ENCODE measurements at places on chromosomes 12 and 14.

GRCh38 chr12:80815351-80815750, 98.6 kb downstream of the MYF5 start:
- no peak for DNase-seq

DNA sequence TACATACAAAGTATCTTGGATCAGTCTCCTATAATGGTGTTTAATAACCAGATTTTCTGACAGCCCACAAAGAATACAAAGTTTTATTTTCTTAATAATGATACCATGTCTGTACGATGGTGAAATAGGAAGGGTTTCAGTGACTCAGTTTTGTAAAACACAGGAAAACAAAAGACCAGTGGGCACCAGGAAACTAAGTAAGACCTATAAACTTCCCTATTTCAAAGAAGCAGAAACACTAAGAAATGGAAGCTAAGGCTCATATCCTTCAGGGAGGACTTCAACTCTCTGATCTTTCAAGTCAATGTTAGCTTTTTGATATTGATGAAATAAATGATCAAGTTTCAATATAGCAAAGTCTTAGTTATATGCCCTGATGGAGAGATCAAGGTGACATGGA, 196.0 kb downstream of the DUSP6 start:
- no peak for DNase-seq

- no peak for DNase-seq
Observed at GRCh38 chr14:36506732-36507614, 13.1 kb downstream of the NKX2-1 start.

DNA sequence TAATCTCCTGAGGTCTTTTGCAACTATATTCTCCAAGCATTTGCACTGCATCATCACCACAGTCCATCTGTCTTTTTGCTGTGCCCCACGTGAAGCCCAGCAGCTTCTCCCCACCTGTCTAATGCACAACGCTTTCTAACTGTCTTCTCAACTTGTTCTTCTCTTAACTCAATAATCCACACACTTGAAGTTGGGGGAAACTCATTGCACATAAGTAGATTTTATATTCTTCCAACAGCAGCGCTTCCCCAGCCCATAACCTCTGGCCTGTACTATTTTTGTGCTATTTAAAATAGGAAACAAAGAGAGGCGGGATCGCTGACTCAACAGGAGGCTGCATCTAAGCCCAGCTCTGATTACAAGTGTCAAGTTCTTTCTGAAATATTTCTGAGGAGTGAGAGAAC, 226.7 kb downstream of the GXYLT1 start:
- no peak for DNase-seq

GRCh38 chr12:41264281-41264680, 76.2 kb downstream of the PDZRN4 start:
- DNase-seq: no peak

- no peak for DNase-seq
Observed at GRCh38 chr12:108576660-108577234, 14.4 kb downstream of the ISCU start.

- DNase-seq: no peak
Observed at GRCh38 chr14:70908935-70909641, 1.8 kb downstream of the PCNX1 start.

- no peak for DNase-seq
Observed at GRCh38 chr12:56103066-56103711, 1.2 kb upstream of the PA2G4 start.

- DNase-seq: no peak
Observed at GRCh38 chr14:51554953-51555352, 96.8 kb upstream of the FRMD6 start.

DNA sequence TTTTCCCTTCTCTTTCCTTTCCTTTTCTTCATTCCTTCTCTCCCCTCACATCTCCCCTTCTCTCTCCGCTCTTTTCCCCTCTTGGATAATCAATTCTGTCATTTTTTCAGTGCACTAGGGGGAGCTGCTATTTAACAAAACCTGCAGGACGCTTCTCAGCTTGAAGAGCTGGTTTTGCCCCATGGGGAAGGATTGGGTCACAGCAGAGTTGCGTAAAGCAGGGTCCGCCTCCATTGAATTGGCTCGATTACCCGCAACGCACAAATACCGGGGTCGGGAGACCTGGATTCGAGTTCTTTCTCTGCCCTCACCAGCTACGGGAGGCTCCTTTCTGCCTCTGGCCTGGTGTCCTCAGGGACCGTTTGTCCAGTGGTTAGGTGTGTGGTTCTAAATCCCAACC, 42.1 kb upstream of the CHGA start:
- DNase-seq: no peak

DNA sequence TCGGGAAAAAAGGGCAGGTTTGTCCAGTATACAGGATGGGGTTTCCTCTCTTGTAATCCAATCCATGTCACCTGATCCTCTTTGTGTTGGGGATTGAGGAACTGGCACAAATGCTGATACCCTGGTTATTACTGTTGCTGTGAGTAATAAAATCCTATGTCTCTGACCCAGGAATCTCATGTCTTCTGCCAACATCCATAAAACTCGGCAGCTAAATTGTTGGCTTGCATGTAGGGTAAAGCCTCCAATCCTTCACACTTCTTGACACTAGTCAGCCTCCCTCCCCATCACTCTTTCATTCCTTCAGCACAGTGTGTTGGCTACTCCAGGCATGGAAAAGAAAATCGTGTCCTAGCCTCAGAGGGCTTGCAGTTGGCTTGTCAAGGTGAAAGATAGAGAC, 9.2 kb upstream of the NOS1 start:
- DNase-seq: no peak
